ENCODE measurements at places on chromosomes 12 and 14. TPM values are rescaled to one million over a fixed set of nuclear protein-coding genes. Genes with fewer than 3 reads are reported as not detected.

FOXA1 gene
- total RNA-seq: not detected

CELA1 gene
- not detected for total RNA-seq

SPX gene
- total RNA-seq: not detected

ARHGDIB gene
- 199 TPM for total RNA-seq

TBX5 gene
- total RNA-seq: 1.5 TPM

KRT81 gene
- not detected for total RNA-seq

- no peak overlapping the region for H3K27ac ChIP-seq
- no peaks in the 10 kb centered on the region for H3K36me3 ChIP-seq
- H3K4me1 ChIP-seq: no peaks in the 10 kb centered on the region
Measured at GRCh38 chr12:92185052-92185451, 39.4 kb upstream of the BTG1 start.

DNA sequence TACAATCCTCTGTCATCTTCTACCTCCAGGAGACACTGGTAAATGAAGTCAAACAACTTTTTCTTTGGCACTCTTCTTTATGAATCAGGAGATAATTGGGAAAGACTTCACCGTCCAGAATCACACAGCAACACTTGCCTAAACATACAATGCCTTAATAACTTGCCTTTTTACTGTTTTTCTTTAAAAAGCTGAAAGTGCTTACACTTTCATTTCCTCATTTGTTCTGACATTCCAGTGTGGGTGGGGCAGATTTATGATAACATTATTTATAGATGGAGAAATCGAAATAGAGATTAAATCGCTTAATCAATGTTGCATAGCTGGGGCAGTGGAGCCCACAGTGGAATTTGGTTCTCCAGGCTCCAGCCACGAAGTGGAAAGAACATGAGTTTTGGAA, 2.8 kb upstream of the FRS2 start:
- H3K4me1 ChIP-seq: peaks cover 16% of the 10 kb centered on the region
- no peak overlapping the region for H3K4me3 ChIP-seq
- no peak for DNase-seq
- no peak overlapping the region for H3K27ac ChIP-seq

DNA sequence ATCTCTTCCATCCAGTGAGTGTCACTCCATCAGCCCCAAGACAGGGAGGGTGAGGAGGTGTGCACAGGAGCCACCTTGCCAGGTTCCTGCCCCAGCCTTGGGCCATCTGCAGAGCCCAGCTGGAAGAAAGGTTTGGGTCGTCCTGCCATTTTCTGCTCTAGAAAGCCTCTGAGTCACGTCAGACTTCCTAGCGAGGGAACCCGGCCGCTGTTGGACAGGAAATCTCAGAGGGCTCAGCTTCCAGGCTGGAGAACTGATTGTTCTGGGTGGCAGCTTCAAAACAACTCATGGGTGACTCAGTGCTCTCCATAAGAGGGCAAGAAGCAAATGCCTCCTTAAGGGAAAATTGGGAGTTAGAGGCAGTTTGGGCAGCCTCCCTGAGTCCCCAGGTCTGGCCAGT, 16.6 kb downstream of the HIP1R start:
- peak overlapping the region; percentile 31 for H3K4me3 ChIP-seq
- H3K4me1 ChIP-seq: peaks cover 50% of the 10 kb centered on the region
- peak overlapping the region; percentile 98 for H3K27ac ChIP-seq
- H3K27me3 ChIP-seq: no peaks in the 10 kb centered on the region

DNA sequence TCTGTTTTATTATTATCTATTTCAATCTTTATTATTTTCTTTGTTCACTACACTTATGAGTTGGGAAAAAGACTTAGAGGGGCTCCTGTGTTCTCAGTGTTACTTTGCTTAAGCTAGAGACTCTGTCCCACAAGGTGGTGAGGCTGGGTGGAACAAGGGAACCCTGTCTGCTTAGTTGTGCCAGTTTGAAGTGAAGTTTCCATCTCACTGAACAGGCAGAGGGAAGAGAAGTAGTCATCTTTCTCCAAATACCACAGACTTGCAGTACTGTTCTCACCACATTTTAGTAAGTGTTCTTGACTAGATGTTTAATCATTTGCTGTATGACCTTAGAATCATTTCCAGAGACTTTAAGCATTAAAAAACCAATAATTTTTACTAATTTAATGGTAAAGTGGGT, 195.7 kb upstream of the NEDD1 start:
- no peaks in the 10 kb centered on the region for H3K27me3 ChIP-seq
- DNase-seq: no peak
- H3K36me3 ChIP-seq: no peaks in the 10 kb centered on the region
- H3K27ac ChIP-seq: no peak overlapping the region

DNA sequence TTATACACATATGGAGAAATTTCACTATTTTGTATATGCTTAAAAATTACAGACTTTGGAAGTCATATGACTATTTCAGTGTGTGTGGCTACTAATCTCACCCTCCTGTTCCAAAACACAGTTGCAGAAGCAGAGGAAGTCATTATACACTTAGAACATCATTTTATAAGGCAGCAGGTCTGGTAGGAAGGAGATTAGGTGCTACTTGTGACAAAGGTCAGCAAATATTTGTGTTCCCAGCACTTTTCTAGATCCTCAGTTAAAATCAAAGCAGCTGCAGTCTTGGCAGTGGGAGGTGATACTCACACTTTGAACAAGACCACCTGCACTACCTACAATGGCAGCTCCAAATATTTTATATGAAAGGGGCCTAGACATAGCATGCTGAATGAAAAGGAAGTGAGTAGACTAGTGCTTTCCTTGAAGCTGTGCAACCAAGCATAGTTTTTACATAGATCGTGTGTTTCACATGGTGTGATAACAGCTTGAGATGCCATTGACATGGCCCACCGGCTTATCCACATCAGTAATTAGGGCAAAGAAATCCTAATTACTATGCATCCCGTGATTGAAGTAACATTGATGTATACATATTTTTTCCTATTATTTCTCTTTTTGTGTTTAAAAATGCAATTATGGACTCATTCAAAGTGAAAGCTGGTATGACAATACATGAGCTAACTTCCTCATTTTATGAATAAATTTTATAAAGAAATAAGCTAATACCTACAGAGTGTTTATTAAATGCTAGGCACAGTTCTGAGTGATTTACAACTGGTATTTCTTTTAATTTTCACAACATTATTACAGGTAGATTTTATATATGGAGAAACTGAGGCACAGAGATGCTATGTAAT, 5.3 kb downstream of the GYS2 start:
- H3K4me1 ChIP-seq: no peaks in the 10 kb centered on the region
- H3K27me3 ChIP-seq: no peaks in the 10 kb centered on the region
- H3K36me3 ChIP-seq: no peaks in the 10 kb centered on the region
- DNase-seq: no peak
- no peak overlapping the region for H3K4me3 ChIP-seq

- no peak overlapping the region for H3K4me3 ChIP-seq
- H3K4me1 ChIP-seq: no peaks in the 10 kb centered on the region
- DNase-seq: no peak
- no peak overlapping the region for H3K27ac ChIP-seq
- H3K27me3 ChIP-seq: no peaks in the 10 kb centered on the region
- no peaks in the 10 kb centered on the region for H3K36me3 ChIP-seq
Measured at GRCh38 chr14:75494896-75495295, 27.4 kb upstream of the BATF start.

- no peak overlapping the region for H3K4me3 ChIP-seq
- no peak for DNase-seq
- H3K27me3 ChIP-seq: no peaks in the 10 kb centered on the region
Measured at GRCh38 chr12:86681060-86681459, 424.9 kb upstream of the MGAT4C start.

- no peak overlapping the region for H3K27ac ChIP-seq
- H3K4me3 ChIP-seq: no peak overlapping the region
- no peaks in the 10 kb centered on the region for H3K36me3 ChIP-seq
- H3K27me3 ChIP-seq: no peaks in the 10 kb centered on the region
Measured at GRCh38 chr14:59374048-59374447, 91.1 kb downstream of the GPR135 start.

DNA sequence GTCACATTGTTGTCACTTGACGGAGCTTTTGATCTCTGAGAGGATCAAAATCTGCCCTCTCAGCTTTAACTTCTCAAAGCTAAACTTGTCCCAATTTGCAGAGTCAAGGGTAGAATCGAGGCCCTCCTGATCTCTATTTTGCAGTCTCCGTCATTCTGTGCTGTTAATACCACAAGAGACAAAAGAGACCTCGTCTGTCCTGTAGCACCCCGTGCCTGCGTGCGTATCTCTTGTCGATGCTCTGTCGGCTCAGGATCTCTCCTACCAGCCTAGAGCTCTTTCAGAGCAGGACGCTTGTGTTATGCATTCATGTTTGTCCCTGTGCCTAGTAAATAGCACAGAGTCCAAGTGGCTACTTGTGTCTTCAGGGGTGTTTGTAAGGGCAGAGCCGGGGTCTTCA, 5.1 kb downstream of the EVL start:
- H3K36me3 ChIP-seq: no peaks in the 10 kb centered on the region
- no peak for DNase-seq
- no peak overlapping the region for H3K4me3 ChIP-seq
- no peaks in the 10 kb centered on the region for H3K4me1 ChIP-seq

GRCh38 chr12:95608252-95609033, 57.2 kb upstream of the USP44 start:
- DNase-seq: peak; percentile 90
- H3K36me3 ChIP-seq: no peaks in the 10 kb centered on the region
- peak overlapping the region; percentile 60 for H3K27ac ChIP-seq
- H3K4me1 ChIP-seq: peaks cover 48% of the 10 kb centered on the region

DNA sequence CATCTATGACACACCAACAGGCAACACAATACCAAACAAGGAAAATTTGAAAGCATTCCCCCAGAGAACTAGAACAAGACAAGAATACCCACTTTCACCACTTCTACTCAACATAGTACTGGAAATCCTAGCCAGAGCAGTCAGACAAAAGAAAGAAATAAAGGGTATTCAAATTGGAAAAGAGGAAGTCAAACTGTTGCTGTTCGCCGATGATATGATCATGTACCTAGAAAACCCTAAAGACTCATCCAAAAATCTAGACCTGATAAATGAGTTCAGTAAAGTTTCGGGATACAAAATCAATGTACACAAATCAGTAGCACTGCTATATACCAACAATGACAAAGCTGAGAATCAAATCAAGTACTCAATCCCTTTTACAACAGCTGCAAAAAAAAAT, 8.1 kb upstream of the ATL1 start:
- no peaks in the 10 kb centered on the region for H3K4me1 ChIP-seq
- H3K36me3 ChIP-seq: no peaks in the 10 kb centered on the region
- no peaks in the 10 kb centered on the region for H3K27me3 ChIP-seq
- DNase-seq: no peak
- no peak overlapping the region for H3K4me3 ChIP-seq
- H3K27ac ChIP-seq: no peak overlapping the region

- H3K27ac ChIP-seq: no peak overlapping the region
- H3K27me3 ChIP-seq: no peaks in the 10 kb centered on the region
- H3K4me1 ChIP-seq: no peaks in the 10 kb centered on the region
- no peaks in the 10 kb centered on the region for H3K36me3 ChIP-seq
- no peak for DNase-seq
Measured at GRCh38 chr12:31859232-31859977, 99.8 kb upstream of the RESF1 start.

GRCh38 chr12:58803908-58804307, 116.4 kb downstream of the LRIG3 start:
- no peaks in the 10 kb centered on the region for H3K27me3 ChIP-seq
- no peaks in the 10 kb centered on the region for H3K4me1 ChIP-seq
- H3K27ac ChIP-seq: no peak overlapping the region
- H3K4me3 ChIP-seq: no peak overlapping the region
- DNase-seq: no peak
- H3K36me3 ChIP-seq: no peaks in the 10 kb centered on the region

DNA sequence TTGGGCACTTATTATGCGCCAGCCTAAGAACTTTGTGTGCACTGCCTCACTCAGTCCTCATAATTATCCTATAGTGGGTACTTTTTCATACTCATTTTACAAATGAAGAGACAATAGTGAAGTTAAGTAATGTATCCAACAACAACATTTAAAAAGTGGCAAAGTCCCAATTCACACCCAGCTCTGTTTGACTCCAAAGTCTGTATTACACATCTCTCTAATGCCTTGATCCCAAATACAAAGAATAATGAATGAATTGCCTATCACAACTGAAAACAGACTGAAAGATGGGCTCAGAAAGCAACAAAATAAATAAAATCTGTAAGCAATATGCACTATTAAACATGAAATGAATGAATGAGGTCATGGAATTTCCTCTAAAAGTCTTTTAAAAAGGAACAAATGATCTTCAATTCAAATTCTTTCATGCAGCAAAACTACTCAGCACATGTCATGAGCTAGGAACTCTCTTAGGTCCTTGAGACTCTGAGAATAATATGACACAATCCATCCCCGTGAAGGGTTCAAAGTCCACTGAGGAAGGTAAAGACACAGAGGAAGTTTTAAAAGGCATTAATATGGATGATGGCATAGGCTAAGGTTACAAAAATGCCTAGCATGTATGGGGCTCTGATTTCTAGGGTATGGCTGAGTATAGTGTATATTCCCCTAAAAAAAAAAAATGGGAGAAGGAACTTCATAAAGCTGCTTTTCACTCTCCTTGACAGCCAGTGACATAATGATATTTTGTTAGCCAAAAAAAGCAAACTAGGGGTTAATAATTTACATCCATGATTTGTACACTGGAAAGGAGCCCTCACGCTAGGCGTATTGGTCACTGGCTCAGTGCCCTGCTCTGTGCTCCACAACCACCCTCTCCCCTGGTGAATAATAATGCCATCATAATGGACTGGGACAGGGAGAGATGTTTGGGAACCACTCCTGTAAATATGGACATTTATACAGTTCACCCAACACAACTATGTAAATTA, 103.4 kb downstream of the SLC2A13 start:
- H3K4me1 ChIP-seq: no peaks in the 10 kb centered on the region
- no peak overlapping the region for H3K27ac ChIP-seq
- no peak for DNase-seq

DNA sequence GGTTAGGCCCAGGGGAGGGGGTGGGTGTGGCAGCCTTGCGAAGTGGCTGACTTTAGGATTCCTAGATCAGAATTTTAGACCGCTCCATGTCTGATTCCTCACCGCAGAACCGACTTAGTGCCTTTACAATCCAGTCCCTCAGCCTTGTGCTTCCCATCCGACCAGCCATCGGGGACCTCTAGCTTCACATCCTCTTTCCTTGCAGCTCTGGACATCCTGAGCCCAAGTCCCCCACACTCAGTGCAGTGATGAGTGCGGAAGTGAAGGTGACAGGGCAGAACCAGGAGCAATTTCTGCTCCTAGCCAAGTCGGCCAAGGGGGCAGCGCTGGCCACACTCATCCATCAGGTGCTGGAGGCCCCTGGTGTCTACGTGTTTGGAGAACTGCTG, 557 bp downstream of the COPS7A start:
- H3K27me3 ChIP-seq: no peaks in the 10 kb centered on the region
- peaks cover 18% of the 10 kb centered on the region for H3K36me3 ChIP-seq
- H3K27ac ChIP-seq: peak overlapping the region; percentile 76

- no peak overlapping the region for H3K27ac ChIP-seq
- no peaks in the 10 kb centered on the region for H3K4me1 ChIP-seq
- DNase-seq: no peak
- H3K4me3 ChIP-seq: no peak overlapping the region
- H3K36me3 ChIP-seq: no peaks in the 10 kb centered on the region
Measured at GRCh38 chr12:89288959-89289358, 63.3 kb downstream of the DUSP6 start.

GRCh38 chr12:31533470-31533869, 57.5 kb downstream of the DENND5B start:
- no peaks in the 10 kb centered on the region for H3K36me3 ChIP-seq
- H3K27ac ChIP-seq: no peak overlapping the region
- H3K27me3 ChIP-seq: no peaks in the 10 kb centered on the region
- peak overlapping the region; percentile 9 for H3K4me3 ChIP-seq

All from thoracic aorta (tissue), 2 donors.